ENCODE measurements at places on chromosomes 2 and 18. TPM values are rescaled to one million over a fixed set of nuclear protein-coding genes. Genes with fewer than 3 reads are reported as not detected.

Gene CNGA3
- 4.9 TPM for total RNA-seq

Gene ACSL3
- 102 TPM for total RNA-seq

Gene LRP1B
- total RNA-seq: 70.2 TPM

Gene BMP10
- total RNA-seq: not detected

Gene XDH
- total RNA-seq: under 0.01 TPM

Gene LCT
- total RNA-seq: 0.06 TPM

Gene CCDC68
- total RNA-seq: 12.6 TPM

Gene OLA1
- total RNA-seq: 81.4 TPM

Gene SERPINB4
- not detected for total RNA-seq

Gene AGXT
- not detected for total RNA-seq

Gene C2orf92
- total RNA-seq: 9.2 TPM

Gene TYMS
- total RNA-seq: 23.4 TPM

Gene CCDC148
- 9.8 TPM for total RNA-seq

Gene ARHGEF33
- 4.7 TPM for total RNA-seq

Gene PRKAG3
- total RNA-seq: 0.06 TPM

Gene AQP12A
- total RNA-seq: not detected

Gene ADGRF3
- 0.11 TPM for total RNA-seq

Gene MTCL1
- total RNA-seq: 11.3 TPM

Gene ZNF396
- 6.2 TPM for total RNA-seq

Gene AQP12B
- total RNA-seq: not detected

Gene IL36A
- not detected for total RNA-seq
